Stomach (tissue), 19 donors: ENCODE measurements at places on chromosomes 7 and 10. TPM values are rescaled to one million over a fixed set of nuclear protein-coding genes. Genes with fewer than 3 reads are reported as not detected.

The LBX1 gene
- not detected for total RNA-seq

The ZNF398 gene
- total RNA-seq, result 13.9 TPM

The SPDYE2 gene
- not detected for total RNA-seq

The UCMA gene
- not detected for total RNA-seq

The CPA2 gene
- total RNA-seq, result not detected

DNA sequence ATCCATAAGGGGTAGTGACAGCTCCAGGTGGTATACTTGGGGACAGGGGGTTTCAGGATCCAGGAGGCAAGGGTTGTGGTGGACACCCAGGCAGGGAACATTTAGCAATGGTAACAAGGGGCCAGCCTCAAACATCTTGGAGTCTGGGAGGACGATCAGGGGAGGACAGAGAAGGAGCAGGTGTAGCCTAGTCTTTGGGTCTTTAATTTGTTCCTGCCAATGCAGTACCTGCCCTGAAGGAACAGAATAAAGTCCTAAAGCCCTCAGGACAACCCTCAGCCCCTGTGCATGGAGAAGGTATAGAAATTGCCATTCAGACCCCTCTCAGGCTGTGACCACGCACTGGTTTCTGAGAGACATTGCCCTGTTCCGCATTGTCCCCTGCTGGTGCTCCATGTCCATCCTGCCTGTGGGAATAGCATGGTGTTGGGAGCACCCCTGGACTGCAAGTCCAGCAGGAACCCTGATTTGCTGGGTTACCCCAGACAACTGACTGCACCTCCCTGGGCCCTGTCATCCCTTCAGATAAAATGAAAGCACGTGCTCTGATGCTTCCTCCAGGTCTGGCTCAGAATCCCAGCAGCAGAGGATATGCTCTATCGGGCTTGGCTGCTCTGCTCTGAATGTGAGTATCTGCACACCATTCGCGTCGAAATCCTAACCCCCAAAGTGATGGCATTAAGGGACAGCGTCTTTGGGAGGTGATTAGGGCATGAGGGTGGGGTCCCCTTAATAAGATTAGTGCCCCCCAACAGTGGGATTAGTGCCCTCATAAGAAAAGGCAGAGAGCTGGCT is 24.2 kb downstream of the DDC start:
- DNase-seq, result no peak

DNA sequence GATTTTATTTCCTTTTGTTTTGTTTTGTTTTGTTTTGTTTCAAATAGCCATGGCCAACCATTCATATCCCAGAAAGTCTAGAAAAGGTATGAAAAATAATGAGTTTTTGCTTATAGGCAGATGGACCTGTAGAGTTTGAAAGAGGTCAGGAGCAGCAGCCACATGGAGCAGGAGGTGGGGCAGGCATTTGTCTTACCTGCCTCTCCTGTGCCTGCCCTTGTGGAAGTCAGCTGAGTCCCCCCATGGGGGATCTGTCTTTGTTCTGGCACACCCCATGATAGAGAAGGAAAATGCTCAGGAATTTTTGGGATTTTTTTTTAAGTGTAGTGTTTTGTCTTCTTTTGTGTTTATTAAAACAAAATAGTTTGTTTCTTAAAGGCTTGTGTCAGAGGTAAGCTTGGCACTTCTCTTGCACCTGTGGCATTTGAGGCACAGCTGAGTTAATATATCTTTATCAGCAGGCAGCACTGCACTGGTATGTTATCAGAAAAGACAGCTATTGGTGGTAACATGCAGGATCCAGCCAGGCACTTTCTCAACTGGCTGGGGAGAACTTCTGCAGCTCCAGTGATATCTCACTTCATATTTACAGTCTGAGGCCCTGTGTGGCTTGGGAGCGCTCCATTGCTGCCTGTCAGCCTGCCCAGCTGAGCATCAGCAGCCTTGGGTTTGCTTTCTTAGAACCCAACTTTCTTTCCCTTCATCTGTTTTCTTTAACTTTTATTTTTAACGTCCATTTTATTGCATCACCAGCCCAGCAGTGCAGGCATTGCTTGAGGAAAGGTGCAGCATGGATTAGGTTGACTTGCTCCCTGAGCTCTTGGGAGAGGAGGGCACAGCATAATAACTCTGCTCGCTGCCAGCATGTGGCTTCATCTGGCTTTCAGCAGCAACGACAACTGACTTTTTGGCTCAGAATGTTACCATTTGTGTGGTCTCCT is 44.4 kb downstream of the LRRC4 start:
- DNase-seq, result peak; percentile 81

GRCh38 chr10:125144693-125145623 is 15.4 kb downstream of the CTBP2 start:
- DNase-seq, result no peak

- peak; percentile 86 for DNase-seq
These were observed 31.8 kb downstream of the GSTO2 start for GRCh38 chr10:104300736-104301292.

GRCh38 chr7:37208528-37208927 is 240.1 kb downstream of the ELMO1 start:
- DNase-seq, result peak; percentile 93

GRCh38 chr7:116027786-116028185 is 2.8 kb downstream of the TFEC start:
- DNase-seq, result no peak

DNA sequence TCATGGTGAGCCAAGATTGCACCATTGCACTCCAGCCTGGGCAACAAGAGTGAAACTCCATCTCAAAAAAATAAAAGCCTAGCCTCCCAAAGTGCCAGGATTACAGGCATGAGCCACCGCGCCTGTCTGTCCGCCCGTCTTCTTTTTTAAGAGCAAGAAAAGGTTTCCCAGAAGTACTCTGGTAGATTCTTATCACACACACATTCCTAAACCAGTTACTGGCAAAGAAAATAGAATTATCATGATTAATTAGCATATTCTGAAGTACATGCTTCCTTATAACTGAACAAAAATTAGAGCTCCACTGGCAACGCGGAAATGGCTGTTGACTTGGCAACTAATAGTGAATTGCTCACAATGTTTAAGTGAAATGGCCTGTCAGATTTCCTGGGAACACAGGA is 87.0 kb downstream of the ADK start:
- peak; percentile 73 for DNase-seq

DNA sequence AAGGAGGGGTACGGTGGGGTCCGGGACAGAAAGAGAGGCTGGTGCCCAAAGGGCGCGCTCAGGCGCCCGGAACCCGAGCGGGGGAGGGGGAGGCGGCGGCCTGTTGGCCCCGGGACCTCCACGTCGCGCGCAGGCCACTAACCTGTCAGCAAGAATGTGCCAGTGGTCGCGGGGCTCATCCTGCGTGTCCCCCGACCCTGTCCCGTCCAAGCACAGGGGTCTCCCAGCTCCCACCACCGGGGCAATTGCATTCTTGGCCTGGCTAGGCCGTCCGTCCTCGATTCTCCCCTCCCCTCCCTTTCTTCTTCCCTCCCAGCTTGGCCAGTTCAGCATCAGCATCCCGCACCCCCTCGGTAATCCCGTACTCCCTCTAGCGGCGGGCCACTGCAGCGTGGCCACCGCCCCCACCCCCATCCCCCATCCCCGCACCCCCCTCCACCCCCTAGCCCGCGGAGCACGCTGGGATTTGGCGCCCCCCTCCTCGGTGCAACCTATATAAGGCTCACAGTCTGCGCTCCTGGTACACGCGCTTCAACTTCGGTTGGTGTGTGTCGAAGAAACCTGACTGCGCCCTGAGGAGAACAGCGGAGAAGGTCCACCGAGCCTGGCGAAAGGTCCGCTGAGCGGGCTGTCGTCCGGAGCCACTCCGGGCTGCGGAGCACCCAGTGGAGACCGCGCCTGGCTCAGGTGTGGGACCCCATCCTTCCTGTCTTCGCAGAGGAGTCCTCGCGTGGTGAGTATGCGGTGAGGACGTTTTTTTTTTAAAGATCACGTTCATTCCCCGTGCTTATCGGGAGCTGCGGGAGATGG is at the start of gene SGCE:
SGCE (minus strand) TSS at position 286 of the 810 bp plus-strand sequence; CDS start at position 251, 35 bp downstream.
- DNase-seq, result peak; percentile 51

DNA sequence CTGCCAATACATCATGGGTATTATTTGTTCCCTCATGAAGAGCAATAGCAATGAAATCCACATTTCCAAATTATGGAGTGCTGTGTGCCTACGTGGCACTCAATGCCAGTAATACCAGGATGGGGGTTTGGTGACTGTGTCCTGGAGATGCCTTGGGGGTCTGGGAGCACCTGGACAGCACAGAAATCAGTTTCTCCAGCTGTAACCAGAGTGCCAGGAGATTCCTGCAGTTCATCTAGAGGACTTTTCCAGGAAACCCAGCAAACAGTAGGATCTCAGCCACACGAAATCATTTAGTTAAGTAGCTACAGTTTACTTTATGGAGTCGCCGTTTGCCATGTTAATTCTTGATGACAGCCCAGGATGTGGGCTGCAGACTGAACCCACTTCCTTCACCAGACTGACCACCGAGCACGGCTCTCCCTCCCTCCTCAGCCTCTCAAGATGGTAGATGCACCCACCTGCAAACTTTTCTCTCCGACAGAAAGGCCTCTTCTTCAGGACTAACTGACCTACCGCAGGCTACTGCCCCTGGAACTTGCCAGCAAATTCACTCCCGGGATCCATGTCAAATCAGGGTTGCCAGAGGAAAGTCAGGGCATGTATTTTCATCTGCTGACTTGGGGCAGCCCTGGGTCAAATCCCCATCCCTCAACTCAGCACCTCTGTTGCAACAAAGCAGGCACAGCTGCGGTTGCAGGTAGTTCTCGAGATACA is 30.3 kb downstream of the MKI67 start:
- DNase-seq, result no peak

- no peak for DNase-seq
These were observed 8.3 kb upstream of the BCL7B start for GRCh38 chr7:73565675-73566340.

DNA sequence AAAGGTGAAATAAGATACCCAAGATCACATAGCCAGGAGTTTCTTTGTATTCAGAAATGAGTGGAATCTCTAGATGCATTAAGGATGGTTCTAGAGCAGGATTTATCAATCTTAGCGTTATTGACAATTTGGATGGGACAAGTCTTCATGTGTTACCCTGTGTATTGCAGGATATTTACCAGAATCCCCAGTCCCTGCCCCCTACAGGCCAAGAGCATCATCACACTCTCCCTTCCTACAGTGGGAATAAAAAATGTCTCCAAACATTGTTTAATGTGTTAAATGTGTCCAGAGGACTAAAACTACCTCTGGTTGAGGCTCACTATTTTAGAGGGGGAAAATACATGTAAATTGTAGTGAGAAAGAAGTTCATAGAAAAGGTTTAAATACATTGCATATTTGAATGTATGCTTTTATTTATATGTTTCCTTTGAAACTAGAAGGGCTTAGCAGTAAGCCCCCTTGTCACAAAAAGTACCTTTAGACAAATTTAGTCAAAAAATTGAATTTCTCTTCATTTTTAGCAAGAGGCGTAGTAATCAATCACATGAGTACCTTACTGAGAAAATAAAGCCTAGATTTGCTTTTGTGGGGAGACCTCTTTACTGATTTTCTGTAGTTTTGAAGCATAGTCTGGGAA is 141.2 kb downstream of the MLLT10 start:
- DNase-seq, result peak; percentile 48

DNA sequence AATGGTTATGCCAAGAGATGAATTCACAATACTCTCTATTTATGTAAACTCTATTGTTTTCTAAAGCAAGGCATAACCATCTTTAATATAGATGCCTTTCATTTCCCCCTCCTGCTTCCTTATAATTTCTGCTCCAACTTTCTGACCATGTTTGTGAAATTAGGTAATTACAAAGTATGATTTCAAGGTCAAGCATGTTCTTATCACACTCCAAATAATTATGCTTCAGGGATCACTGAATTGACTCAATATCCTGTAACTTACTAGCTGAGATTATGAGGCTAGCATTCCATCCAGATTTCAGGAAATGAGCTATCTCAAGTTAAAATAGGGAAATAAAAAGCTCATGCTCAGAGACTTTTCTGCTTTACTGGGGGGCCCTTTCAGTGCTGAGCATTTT is 655.9 kb upstream of the IGFBP3 start:
- DNase-seq, result no peak

DNA sequence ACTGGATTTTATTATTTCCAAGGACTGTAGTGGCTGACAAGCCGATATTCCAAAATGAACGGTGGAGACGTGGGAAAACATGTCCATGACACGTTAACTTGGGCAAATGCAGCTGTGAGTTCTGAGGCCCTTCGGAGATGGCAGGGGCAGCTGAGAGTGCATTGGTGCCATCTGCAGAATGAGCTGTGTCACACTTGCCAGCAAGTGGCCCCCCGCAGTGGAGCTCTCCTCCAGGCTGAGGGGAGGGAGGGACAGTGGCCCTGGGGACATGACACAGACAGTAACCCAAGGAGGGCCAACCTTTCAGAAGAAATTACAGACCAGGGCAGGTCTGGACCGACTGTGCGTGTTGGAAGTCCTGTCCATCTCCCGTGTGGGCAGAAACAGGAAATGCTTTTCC is 139.4 kb downstream of the SVIL start:
- DNase-seq, result no peak

DNA sequence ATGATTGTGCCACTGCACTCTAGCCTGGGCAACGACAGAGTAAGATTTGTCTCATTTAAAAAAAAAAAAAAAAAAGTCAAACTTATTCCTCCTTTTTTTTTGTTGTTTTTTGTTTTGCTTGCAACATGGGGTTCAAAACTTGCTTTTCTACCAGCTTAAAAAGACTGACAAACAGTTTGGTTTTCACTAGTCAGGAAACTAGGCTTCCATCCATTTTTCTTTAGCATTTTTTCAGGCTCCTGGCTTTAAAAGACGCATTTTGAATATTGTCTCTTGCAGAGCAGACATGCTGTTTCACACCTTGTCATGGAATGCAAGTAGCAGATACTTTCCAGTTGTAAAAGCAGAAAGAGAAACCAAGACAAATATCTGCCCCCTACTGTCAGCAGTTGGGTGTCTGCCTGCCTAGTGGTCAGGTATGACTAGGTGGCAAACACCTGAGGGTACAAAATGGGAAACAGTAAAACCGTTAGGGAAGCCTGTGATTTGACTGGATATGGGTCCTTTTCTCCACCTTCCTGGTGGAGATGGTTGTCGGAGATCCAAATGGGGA is 139.9 kb downstream of the CCDC71L start:
- no peak for DNase-seq

- no peak for DNase-seq
These were observed 61.6 kb downstream of the GRK5 start for GRCh38 chr10:119268871-119269506.

GRCh38 chr7:131554880-131555516 is 1.4 kb downstream of the PODXL start:
- no peak for DNase-seq

DNA sequence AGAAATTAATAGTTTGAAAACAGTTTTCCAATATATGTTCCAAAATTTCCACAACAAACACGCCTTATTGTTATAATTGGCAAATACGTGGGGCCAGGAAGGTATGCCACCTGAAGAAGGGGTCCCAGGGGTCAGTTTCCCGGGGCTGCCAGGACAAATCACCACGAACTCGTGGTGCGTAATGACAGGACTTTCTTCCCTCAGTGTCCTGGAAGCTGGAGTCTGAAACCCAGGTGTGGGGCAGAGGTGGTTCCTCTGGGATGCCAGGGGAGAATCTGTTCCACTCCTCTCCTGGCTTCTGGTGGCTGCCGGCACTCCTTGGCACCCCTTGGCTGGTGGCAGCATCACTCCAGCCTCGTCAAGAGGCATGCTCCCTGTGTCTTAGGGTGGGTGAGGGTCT is 56.7 kb downstream of the CHST15 start:
- DNase-seq, result no peak
